ENCODE measurements at places on chromosomes 1 and 21.
A peak's percentile ranks its signal among the peaks of the same experiment; 100 is the strongest.

GRCh38 chr1:227844320-227845146, 29.1 kb downstream of the PRSS38 start:
- DNase-seq = no peak

DNA sequence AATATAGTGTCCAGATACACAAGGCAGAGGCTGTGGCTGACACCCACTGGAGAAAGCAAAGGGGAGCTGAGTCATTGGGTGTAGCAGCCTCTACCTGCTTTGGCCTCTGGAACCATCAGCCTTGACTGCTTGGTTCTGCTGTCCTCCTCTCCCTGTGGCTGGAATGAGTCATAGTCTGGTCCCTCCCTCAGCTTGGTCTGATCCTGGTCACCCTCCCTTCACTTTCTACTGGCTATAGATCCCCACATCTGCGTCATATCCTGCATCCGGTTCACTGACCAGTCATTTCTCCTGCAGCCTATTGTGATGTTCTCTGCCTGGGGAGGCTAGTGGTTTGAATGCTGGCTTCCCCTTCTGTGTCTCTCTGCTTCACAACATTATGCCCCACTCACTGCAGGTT, 372.8 kb upstream of the DAB1 start:
- no peak for DNase-seq

GRCh38 chr1:92442351-92442750, 44.4 kb downstream of the GFI1 start:
- DNase-seq = no peak

DNA sequence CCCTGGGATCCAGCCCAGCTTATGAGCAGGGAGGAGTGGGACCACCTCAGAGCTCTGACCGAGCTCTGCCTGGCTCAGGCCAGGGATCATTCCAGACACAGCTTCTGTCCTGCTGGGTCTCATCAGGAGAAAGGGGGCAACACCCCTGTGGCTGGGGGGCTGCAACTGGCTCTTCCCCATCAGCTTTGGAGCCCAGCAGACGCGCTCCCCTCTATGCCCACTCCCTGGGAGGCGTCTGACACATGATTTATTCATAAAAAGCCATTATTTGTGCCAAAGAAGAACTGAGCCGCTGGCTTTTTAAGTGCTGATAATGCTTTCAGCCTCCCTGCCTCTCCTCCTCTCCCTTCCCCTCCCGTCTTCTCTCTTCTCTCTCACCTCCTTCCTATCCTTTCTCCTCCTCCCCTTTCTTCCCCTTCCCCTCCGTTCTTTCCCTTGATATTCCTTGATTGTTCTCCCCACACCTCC, 25.0 kb downstream of the FOXO6 start:
- DNase-seq = no peak

GRCh38 chr1:89545264-89546038, 20.8 kb downstream of the LRRC8B start:
- peak; percentile 66 for DNase-seq

GRCh38 chr1:161738627-161739287, 10.8 kb upstream of the DUSP12 start:
- peak; percentile 69 for DNase-seq

DNA sequence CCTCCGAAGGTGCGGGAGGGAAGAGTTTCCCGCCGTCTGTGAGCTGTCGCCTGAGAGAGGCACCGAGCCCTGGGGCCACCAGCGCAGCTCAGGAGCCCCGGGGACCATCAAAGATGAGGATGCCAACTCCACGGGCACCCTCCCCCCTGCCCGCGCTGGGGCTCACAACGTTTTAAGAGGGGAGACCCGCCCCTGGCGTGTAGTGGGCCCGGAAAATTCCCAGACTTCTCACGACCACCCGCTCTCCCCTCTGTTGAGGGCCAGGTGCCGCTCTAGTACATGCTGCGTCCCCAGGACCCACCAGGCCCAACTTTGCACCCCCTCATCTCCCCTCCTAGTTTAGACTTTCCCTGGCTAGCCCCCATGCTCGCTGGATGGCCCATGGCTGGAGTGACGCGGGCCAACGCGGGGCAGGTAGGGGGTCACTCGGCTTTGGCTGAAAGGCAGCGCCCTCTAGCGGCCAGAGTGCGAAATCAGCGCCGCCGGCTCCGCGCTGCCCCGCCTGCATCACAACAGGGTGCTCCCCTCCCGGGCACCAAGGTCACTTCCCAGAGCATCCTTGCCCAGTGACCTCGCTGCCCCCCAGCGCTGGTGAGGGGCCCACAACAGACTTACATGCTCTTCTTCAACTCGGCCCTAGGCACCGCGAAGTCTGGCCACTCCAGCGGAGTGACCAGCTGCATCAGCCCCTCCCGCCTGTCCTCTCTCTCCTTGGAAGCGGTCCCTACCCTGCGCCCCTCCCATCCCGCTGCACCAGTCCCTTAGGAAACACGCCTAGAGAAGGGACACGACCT, 1.8 kb downstream of the CD160 start:
- peak; percentile 73 for DNase-seq

DNA sequence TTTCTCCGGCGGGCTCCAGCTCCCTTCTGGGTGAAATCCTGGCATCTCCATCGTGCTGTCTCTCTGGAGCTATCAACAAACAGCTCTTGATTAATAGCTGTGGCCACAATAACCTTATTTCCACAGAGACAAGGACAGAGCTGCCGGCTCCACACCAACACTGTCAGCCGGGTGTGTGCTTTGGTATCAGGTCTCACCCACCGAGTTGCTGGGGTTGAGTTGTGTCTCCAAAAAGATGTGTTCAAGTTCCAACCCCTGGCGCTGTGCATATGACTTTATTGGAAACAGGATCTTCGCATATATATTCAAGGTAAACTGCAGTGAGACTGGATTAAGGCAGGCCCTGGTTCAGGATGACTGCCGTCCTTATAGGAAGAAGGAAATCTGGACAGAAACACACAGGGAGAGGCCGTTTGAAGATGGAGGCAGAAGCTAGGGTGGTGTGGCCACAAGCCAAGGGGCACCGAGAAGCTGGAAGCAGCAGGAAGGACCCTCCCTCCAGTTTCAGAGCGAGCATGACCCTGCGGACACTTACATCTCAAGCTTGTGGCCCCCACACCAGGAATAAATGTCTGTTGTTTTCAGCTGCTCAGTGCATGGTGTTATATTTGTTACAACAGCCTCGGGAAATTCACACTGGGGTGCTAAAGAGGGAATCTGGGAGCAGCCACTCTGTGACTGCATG, 88.4 kb upstream of the TMPRSS2 start:
- no peak for DNase-seq

GRCh38 chr1:45473302-45473701, 17.7 kb downstream of the TESK2 start:
- no peak for DNase-seq

- DNase-seq = peak; percentile 30
These were observed 10.0 kb downstream of the LAMC1 start for GRCh38 chr1:183033205-183033604.

DNA sequence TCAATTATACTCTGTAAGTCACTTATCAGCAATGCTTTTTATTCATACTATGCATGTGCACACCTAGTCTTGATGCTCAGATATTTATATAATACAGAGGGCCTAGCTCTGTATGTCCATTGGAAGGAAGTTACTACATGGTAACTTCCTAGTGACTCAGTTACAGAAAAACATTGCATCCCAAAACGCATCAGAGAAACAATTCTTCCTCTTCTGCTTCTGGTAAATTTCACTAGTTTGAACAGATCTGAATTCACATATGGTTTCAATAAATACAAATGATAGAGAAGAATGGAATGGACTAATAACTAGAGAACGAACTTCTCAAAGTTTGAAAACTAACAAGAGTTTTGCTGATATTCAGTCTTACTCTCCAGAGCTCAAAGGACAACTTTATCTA, 811.3 kb upstream of the ADGRL2 start:
- no peak for DNase-seq

DNA sequence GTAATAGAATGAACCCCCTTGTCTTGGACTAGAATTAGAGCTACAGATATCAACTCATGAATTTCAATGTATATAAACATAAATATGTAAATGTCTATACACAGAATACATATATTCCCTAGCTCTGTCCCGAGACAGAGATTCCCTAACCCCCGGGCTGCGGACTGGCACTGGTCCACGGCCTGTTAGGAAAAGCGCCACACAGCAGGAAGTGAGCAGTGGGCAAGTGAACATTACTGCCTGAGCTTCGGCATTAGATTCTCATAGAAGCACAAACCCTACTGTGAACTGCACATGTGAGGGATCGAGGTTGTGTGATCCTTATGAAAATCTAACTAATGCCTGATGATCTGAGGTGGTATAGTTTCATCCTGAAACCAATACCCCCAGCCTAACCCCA, 51.2 kb downstream of the PIK3R3 start:
- no peak for DNase-seq

DNA sequence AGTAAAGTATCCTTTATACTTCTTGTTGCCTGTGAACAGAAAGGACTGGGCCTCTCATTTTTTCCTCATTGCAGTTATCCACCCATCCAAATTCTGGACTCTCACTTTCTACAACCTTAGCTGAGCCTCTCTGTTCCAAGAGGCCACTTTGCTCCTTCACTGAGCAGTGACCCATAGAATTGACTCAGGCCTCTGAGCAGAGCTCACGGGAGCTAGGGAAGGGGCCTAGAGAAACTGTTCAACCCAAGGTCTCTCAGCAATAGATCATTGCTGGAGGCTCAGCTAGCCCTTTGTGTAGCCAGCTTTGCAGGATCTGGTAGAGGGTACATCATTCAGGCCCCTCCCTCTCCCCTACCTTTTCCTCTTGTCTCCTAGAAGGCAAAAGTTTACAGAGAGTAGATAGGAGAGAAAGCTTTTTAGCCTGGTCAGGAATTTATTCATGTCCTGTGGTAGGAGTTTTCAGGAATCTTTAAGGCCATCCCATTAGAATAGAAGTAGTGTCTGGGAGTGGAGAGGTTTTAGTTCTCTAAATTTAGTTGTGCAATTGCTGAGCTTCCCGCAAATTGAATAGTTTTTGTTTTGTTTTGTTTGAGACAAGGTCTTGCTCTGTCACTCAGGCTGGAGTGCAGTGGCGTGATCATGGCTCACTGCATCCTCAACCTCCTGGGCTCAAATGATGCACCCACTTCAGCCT, 6.7 kb downstream of the INTS3 start:
- no peak for DNase-seq

GRCh38 chr1:192914696-192915095, 105.9 kb downstream of the RGS2 start:
- no peak for DNase-seq

DNA sequence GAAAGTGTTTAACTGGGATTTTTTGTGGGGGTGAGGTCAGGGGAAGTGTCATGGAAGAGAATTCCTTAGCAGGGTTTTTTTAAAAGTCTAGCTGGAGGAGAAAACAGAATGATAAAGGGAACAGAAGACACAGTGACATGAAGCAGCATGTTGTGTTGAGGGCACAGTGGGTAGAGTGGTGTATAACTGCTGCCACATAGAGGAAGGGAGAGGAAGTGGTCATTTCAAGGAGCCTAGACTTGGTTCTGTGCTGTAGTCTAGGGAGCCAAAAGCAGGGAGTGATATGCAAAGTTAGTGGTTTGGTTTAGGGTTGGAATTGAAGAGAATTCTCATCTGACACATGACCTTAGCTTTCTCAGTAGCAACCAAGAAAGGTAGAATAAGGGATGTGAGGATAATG, 10.2 kb downstream of the EEIG2 start:
- peak; percentile 27 for DNase-seq

GRCh38 chr1:221718381-221719277, 23.3 kb downstream of the DUSP10 start:
- DNase-seq = no peak

- DNase-seq = no peak
These were observed 11.2 kb upstream of the PHC2 start for GRCh38 chr1:33442141-33442540.

GRCh38 chr1:8653878-8654277, 163.6 kb downstream of the RERE start:
- DNase-seq = no peak

DNA sequence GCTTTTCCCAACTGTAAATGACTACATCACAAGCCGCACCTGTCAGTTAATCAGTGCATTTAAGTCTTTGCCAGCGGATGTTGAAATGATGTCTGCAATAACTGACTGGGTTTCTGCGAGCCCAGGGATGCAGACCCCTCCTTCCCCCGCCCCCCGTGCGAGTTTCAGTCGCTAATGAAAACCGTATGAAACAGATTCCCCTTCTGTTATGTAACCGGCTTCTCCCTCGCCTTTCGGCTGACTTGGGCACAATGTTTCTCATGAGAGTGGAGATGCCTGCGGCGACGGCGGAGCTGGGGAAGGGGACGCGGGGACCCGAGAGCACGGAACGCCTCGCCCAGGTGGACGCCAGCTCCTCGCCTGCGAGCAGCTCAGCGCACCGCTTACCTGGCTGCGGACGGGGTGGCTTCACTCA, 753 bp downstream of the KCNJ6 start:
- no peak for DNase-seq

- DNase-seq = no peak
These were observed 16.9 kb downstream of the GRHL3 start for GRCh38 chr1:24336075-24336474.

DNA sequence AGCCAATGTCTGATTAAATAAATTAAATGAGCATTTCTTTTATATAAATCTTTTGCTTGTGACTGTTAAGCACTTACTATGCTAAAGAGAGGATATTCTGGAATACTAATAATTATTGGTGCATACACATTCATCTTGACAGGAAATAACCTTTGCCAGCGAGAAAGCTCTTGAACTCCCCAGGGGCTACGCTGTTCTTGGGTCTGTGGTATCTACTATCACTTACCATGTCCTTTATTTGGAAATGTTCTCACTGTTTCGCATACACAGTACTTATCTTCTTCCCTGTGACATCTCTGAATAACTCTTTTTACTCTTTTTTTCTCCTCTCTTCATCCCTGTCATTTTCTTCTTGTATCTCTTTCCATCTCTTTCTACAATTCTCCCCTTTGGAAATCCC, 178.7 kb downstream of the GABPA start:
- no peak for DNase-seq

DNA sequence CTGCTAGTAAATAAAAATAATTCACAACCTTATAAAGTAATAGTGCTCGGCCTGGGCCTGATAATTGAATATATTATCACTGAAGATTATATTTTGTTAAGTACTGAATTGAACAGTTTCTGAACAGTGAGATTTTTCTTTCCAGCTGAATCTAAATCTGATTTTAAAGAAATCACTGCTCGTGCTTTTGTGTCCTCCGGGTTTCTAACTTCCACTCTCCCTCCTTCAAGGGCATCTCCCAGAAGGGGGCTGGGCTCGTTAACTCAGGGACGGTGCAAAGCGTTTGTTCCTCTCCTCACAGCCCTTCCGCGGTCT, 823 bp upstream of the KIF1B start:
- DNase-seq = no peak

- no peak for DNase-seq
These were observed 35.7 kb upstream of the LIN9 start for GRCh38 chr1:226344441-226345259.
